Activated CD4-positive, CD25-positive, alpha-beta regulatory T cell treated with anti-CD3 and anti-CD28 coated beads, Interleukin-2, amount 50 U/mL, for 24 hours (primary cell): ENCODE measurements at places on chromosomes 4 and X.
A peak's percentile ranks its signal among the peaks of the same experiment; 100 is the strongest.

GRCh38 chr4:74152836-74153235, 5.1 kb upstream of the MTHFD2L start:
- no peak for ATAC-seq

DNA sequence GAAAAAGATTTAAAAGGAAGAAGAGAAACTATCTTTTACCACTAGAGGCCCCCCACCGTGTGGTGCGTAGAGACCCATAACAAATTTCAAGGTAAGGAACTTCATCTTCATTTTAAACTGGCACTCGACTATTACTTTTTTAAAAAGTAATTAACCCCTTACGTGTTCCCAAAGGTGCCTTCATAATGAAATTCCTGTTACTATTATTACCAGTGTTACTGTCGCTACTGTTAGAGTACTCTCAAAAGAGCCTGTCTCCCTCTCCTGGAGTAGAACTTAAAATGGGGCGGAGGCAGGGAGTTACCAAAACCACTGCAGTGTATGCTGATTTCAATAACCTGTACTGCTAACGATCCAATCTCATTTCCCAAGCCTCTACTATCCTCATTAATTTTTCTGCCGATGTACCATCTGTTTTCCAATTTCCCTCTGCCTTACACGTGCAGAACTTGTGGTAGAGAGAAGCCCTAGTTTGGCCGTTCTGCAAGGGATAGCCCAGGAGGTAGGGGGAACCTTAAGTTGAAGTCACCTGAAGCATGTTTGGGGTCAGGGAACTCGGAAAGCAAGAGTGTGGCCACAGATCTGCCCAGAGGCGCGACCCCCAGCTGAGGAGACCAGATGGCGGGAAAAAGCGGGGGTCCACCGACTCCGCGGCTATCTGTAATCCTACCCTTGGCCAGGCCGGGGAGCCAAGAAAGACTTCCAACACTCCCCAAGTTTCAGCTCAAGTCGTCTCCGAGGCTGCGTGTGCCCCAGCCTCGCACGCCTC, 720 bp upstream of the STK26 start:
- peak; percentile 12 for ATAC-seq

DNA sequence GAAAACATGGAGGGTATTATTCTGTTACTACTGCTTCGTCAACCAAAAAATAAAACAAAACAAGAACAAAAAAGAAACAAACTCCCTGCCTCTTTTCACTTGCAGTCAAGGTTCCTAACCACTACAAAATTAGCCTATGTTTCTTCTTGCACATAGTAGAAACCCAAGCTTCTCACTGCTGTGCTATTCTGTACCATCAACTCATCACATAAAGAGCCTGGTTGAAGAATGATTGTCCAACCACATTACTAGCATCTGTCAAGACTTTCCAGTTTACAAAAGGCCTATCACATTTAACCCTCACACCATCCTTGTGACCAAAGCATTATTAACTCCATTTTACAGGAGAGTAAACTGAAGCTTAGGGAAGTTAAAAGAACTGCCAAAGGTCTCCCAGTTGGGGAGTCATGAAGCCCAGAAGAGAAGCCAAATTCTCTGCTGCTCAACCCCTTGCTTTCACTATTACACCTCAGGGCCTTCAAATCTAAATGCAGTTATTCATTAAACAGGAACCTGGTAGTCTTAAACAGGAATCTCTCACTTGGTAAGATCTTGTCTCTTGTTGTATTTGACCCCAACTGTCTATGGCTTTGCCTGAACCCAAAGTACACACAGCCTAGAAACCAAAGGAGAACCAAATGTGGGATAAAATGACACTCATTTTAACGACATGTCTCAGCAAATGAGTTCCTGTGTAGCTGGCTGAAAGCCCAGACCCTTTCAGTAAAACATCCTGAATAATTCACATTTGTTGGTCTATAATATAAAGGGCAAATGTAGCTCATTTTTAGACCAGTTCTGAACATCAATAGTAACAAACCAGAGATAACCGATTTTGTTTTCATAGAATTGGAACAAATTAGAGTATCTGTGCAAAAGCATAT, 8.6 kb downstream of the F9 start:
- ATAC-seq: no peak

DNA sequence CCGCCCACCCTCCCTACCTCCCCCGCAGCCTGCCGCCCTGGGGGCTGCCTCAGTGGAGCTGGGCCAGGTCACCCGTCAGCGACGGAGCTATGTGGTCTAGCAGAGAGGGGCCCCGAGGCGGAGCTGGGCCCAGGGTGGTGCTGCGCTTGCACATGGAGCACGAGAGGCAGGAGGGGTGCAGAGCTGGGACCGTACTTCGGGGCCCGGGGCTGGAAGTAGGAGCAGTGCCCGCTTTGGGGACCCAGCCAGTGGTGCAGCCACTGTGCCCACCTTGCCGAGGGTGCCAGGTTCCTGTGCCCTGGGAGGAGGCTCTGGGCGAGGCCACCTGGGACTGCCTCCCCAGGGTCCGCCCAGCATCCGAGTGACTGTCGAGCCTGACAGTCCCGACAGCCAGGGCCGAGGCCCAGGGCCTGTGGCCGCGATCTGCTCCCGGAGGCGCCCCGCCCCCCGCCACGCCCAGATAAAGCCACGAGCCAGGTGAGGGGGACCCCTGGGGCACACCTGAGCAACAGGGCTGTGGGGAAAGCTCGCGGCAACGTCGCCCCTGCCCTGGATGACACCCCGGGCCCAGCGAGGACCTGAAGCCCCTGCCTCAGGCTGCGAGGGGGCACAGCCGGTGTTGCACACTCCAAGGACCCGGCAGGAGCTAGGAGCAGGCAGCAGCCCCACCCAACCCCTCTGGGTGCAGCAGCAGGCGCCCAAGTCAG, 117.5 kb downstream of the DNAAF6 start:
- ATAC-seq: no peak

DNA sequence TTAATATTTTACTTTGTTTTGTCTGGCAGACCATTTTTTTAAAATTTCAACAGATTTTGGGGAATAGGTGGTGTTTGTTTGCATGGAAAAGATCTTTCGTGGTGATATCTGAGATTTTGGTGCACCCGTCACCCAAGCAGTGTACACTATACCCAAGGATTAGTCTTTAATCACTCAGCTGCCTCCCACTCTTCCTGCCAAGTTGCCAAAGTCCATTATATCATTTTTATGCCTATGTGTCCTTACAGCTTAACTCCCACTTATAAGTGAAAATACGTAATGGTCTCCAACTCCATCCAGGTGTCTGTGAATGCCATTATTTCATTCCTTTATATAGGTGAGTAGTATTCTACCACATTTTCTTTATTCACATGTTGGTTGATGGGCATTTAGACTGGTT, 281.7 kb upstream of the GK2 start:
- no peak for ATAC-seq

DNA sequence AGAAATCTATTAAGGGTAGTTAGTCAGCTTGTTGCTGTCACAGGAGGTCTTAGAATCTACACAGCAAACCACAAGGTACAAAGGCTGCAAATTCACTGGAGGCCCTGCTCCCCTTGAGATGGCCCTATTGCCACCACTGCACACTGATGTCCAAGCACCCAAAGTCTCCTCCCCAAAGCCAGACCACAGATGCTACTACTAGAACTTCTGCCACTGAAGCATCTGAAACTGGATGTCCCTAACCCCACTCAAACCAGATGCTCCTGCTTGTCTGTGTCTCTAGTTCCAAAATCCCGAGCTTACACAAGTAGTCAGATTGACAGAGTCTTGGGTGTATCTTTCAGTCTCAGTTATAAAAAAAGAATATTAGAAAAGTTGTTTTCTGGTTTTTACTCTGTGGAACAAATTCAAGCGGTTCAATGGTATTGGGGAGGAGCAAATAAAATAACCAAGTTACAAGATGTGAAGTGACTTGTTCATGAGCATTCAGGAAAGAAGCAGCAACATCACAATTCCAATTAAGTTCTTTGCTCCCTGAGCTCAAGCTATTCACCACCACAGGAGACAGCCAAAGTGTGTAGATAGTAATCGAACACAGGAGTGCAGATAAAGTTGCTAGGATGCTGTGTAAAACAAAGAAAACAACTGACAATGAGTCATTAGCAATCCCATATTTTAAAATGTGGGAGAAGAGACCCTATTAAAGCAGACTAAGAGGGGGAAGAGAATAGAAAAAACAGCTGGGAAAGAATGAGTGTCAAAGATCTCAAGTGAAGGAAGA, 352.3 kb downstream of the PDGFC start:
- ATAC-seq: no peak

DNA sequence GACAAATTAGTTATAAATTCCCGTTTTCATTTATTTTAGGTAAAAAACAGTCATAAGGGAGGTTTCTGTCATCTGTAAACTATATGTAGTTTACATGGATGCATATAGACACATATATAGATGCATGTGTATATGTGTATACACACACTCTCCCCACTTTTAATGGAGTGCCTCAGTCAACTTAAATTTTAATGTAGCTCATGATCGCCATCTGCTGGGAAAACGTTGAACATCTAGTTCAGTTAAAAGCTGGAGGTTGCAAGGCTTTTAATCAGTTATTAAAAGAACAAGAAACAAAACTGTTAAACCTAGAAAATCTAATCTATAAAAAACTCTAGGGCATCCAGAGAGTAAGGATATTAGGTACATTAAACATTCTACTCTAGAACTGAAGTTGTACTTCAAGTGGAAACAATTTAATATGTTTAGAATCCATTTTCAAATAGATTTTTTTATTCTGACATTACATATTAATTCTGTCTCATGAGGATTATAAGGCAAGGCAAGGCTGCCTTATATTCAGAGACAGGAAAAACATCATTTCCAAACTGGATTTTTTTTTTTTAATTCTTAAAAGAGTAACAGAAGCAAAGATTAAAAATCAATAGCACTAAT, 122.6 kb downstream of the SHISA3 start:
- ATAC-seq: no peak

DNA sequence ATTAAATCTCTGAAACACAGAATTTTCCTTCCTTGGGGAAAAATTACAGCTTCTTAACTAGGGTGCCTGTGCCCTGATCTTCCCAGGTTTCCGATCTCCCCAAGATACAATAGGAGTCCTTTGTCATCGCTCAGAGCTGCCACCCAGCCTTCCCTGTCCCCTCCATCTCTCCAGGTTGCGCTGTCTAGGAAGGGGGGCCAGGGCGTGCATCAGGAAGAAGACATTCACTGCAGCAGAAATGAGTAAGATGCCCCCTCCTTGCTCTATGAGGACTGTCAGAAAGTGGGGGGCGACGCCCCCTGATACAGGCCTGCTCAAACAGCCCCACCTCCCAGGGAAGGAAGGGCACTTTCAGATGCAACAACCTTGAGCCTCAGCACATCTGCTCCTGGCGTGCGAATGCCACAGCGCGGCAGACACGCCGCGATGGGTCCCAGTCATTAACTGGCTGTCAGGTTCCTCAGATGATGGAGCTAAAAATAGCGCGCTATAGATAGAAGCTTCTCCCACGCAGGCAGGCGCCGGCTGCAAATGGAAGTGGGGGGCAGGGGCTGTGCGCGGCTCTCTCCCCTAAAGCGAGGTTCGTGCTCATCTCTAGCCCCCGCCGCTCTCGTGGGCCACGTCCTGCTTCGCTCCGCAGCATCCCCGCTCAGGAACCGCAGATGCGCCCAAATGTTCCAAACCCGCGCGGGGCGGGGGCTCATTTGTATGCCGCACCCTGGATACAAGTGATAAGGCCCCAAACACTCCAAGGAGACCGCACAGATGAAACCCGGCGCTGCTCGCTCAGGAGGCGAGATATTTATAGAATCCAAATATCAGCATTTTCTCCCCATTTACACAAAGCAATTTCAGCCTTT, 57.6 kb upstream of the LGI2 start:
- no peak for ATAC-seq

DNA sequence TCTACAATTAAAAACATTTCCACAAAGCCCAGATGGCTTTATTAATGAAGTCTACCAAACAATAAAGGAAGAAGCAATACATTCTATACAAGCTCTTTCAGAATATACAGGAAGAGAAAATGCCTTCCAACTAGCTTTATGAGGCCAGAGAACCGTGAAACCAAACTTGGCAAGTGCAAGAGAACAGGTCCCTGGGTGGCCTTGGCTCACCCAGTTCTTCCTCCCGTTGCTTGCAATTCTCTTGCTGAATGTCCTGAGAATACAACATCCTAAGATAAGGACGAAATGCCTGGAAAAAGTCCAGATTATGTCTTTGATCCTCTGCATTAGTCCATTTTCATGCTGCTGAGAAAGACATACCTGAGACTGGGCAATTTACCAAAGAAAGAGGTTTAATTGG, 204.9 kb downstream of the MAD2L1 start:
- no peak for ATAC-seq

GRCh38 chr4:155735496-155735895, 23.3 kb upstream of the GUCY1B1 start:
- ATAC-seq: no peak

DNA sequence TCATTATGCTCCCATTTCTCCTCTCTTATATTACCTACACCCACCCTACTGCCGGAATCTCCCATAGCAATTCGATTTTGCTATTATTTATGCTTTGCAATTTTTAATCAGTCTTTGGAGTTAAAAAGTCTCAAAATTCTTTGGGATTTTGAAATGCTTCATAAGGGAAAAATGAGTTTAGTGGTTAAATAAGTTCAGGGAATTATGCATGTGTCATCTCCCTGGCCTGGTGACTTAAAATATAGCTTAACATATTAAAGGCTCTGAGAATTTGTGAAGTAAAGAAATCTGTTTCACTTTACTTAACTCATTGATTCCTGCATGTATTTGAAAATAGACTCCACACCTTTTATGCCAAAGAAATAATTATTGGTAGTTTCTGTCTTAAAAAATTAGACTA, 185.1 kb upstream of the DIPK2B start:
- no peak for ATAC-seq

GRCh38 chrX:129717892-129718291, 20.9 kb upstream of the XPNPEP2 start:
- ATAC-seq: no peak

DNA sequence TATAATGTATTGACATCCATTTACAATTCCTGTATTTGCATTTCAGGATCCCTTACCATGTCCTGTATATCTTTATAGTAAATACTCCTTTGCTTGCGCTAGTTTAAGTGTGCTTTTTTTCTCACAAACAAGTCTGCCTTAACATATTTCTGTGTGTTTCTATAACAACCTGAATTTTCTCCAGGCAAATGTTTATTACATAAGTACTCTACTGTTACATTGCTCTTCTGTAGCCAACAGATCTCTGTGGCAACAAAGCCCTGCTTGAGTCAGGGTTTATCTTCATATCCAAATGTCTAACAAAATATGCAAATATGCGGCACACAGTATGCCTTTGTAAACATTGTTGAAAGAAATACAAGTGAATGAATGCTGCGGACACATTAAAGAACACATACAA, 625.5 kb downstream of the TLL1 start:
- no peak for ATAC-seq

GRCh38 chr4:41799126-41799525, 50.6 kb upstream of the PHOX2B start:
- ATAC-seq: no peak

DNA sequence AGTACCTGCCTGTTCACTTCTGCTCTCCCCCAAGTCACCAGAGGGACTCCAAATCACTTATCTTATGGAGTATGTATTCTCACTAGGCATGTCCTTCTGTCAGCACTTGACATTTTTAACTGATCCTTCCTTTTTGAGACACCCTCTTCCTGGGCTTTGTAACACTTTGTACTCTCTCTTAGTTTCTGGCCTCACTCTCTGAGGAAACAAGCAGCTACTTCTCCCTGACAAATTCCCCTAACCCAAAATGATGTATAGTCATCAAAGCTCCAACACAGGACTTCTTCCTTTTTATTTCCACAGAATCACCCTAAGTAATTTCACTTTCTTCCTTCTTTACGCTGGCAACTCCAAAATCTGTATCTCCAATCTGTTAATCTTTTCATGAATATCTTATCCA, 101.8 kb downstream of the ARAP2 start:
- ATAC-seq: no peak
